NCI-H146 (cell line): ENCODE measurements at places on chromosomes 12 and 14.

GRCh38 chr14:75167325-75167724 is 9.1 kb downstream of the TMED10 start:
- DNase-seq, result no peak

- no peak for DNase-seq
Measured at GRCh38 chr12:1875608-1876007, 42.8 kb downstream of the CACNA2D4 start.

DNA sequence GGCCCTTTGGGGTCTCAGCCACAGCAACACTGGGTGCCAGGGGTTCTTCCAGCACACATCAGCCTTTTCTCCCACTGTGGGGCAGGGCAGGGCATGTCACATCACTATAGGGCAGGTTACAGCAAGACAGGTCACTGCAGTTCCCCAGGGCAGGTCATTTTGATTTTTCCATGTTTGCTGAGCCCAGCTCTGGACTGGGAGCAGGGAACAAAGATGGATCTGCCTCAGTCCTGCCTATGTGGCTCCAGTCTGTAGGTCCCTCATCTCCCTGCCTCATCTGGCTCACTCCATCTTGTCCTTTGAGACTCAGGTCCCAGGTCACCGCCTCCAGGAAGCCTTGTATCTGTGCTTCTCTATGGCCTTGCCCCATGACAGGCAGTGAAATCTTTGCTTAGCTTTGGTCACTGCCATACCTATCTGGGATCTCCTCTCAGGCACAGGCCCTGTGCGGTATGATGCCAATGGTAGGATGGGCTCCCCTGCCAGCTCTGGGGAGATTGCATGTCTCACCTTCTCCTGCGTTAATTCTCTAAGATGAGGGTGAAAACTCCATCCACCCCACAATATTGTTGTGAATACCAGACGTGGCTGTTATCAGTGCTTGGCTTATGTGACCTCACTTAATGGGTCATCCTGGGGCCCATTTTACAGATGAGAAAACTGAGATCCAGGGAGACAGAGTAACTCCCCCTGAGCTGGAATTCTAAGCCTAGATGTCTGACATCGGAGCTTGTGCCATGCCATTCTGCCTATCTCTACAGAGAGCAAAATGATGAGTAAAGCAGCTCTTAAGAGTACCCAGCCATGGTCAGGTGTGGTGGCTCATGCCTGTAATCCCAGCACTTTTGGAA is 1.5 kb downstream of the SERPINA6 start:
- no peak for DNase-seq

GRCh38 chr12:124536641-124537040 is 30.8 kb downstream of the NCOR2 start:
- no peak for DNase-seq

- DNase-seq, result no peak
Measured at GRCh38 chr12:51771008-51771407, 77.5 kb downstream of the FIGNL2 start.

GRCh38 chr12:5792343-5792742 is 152.7 kb downstream of the ANO2 start:
- DNase-seq, result no peak

DNA sequence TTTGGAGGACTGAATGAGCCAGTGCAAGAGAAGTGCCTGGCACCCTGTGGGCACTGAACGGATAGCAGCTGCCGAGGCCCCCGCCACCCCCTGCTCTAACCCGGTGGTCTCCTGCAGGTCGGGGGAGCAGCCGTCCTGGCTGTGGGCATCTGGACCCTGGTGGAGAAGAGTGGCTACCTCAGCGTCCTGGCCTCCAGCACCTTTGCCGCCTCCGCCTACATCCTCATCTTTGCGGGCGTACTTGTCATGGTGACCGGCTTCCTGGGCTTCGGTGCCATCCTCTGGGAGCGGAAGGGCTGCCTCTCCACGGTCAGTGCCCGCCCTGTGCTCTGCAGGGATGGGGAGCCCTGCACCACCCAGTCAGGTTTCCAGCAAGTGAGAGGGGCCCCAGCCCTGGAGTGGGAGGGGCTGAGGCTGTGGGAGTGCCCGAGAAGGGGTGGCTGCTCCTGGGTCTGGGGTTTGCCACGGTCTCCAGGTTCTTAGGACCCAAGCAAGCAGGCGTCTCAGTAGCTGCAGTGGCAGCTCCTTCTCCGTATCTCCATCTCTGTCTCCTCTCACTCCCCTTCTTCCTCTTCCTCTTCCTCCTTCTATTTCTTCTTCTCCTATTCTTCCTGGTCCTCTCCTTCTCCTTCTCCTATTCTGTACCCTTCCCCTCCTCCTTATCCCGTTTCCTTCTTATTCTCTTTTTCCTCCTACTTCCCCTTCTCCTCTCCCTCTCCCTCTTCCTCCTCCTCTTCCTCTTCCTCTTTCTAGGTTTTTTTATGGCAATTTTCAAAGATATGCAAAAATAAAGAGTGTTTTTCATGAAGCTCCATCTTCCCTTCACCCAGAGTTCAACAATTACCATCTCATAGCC is 37.4 kb downstream of the TSPAN11 start:
- DNase-seq, result no peak

DNA sequence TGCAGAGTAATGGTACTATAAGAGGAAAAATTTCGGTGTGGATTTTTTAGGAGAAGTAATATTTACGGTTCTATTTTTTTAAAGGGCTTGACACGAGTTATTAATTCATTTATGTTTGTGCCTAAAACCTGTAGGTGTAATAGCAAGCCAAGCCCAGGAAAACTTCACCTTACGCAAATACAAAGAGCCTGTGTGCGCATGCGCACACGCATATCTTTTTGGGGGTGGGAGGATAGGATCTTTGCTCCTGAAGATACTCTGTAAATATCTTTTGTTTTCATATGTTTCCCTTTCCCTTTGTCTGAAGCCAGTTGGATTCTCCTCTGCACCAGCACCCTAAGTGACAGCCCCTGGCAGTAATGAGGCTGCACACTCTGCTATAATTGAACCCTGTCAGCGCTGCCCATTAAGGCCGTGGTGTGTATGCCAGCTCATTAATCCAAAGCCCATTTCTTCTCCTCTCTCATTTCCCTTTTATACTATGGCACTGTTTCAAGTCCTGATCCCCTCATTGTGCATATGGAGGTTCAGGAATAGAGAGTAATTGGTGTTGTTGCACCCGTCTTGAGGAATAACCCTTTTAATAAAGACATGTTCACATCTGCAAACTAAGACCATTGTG is 327.2 kb upstream of the E2F7 start:
- peak; percentile 9 for DNase-seq

DNA sequence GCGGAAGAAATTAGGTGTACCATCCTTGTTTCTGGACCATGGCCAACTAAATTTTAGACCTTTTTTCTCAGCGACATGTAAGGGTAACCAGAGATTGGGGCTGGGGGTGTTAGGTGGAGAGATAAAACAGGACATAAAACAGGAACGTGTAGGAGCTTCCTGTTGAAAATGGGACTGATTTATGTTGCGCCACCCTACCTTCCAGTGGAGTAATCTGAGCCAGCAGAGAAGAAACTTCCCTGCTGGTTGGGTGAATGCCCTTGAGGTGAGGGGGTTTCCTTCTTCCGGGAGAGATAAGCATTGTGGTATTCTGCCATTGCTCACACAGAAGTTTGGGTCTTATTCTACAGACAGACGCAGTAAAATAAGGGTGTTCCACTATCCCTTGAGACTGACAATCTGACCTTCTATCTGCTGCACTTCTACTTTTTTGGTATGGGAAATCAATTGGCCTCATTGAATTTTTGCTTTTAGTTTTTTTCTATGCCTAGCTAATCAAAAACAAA is 417.6 kb downstream of the PCNX1 start:
- no peak for DNase-seq

DNA sequence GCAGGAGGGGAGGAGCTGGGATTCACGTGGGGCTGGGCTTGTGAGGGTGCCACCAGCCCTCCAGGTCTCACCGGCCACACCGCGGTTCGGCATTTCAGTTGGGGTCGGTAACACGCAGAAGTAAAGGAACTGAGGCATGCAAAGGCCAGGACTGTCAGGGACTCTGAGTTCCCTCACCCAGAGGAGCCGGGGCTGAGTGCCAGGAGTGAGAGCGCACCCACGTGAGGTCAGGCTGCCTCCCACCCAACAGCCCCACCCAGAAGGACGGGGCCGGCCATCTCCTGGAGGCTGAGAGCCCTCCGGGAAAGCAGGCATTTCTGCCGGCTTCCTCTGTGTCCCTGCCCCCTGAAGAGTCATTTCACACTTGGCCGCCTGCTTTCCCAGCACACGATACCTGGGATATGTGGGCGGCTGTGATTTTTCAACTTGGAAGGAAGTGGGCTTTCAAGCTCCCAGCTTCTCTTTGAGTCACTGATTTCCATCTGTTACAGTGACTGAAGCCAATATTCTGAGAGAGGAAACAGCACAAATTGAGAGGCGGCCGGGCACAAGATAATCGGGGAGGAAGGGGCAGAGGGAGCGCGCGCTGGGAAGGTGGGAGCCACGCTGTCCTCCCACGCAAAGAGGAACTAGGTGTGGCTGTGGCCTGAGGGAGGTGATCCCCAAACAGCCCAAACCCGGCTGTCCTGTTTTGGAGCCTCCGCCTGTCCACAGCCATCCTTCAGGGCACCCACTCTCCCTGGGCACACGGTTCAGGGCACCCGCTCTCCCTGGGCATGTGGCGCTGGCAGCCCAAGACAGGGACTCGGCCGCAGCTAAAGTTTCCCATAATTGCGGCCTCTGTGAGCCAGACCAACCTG is 19.0 kb downstream of the GALNT9 start:
- DNase-seq, result no peak

- peak; percentile 98 for DNase-seq
Measured at GRCh38 chr12:31749024-31749704, 20.3 kb upstream of the AMN1 start.
